ENCODE measurements at places on chromosomes 3 and 15. TPM values are rescaled to one million over a fixed set of nuclear protein-coding genes. Genes with fewer than 3 reads are reported as not detected.

The ADGRG7 gene
- total RNA-seq: 0.12 TPM

The SLC35G2 gene
- total RNA-seq: 2.8 TPM

The RBMS3 gene
- 77.3 TPM for total RNA-seq

The PCOLCE2 gene
- total RNA-seq: 135 TPM

The LMOD3 gene
- total RNA-seq: not detected

The ALDH1A3 gene
- 168 TPM for total RNA-seq

The DISP2 gene
- total RNA-seq: 0.12 TPM

The SNTN gene
- not detected for total RNA-seq

The COL6A6 gene
- total RNA-seq: 0.08 TPM

The FGD5 gene
- total RNA-seq: 1.3 TPM

The PRTG gene
- 0.70 TPM for total RNA-seq

The C15orf40 gene
- 9.9 TPM for total RNA-seq

The C3orf38 gene
- total RNA-seq: 17.6 TPM

The FBXO40 gene
- total RNA-seq: not detected

The FAM43A gene
- total RNA-seq: 9.8 TPM

The AADAC gene
- total RNA-seq: 1.8 TPM

The ZNF385D gene
- total RNA-seq: 0.08 TPM

The OR5H1 gene
- not detected for total RNA-seq

The ITIH3 gene
- total RNA-seq: 2.8 TPM

The IL16 gene
- under 0.01 TPM for total RNA-seq

The C3orf85 gene
- total RNA-seq: not detected

The TNK2 gene
- total RNA-seq: 6.1 TPM

The ATP10A gene
- 4.4 TPM for total RNA-seq

The MST1R gene
- 0.35 TPM for total RNA-seq

The SENP7 gene
- 9.8 TPM for total RNA-seq

The PDZRN3 gene
- 14.3 TPM for total RNA-seq

The TNFSF10 gene
- 1.4 TPM for total RNA-seq

The GP9 gene
- total RNA-seq: not detected

The CYP1A2 gene
- not detected for total RNA-seq

The FBN1 gene
- total RNA-seq: 1,470 TPM

The LRTM1 gene
- total RNA-seq: not detected

The SCG5 gene
- 100 TPM for total RNA-seq

The ABHD10 gene
- total RNA-seq: 36.5 TPM

The LMAN1L gene
- total RNA-seq: not detected

The FBXL2 gene
- total RNA-seq: 14.6 TPM

The PLSCR5 gene
- not detected for total RNA-seq

The CSTA gene
- total RNA-seq: 5.1 TPM

The CAND2 gene
- 4.8 TPM for total RNA-seq

The CTXND1 gene
- not detected for total RNA-seq

The NEIL1 gene
- total RNA-seq: 2.8 TPM
